Breast epithelium (tissue), 4 donors: ENCODE measurements at places on chromosomes 1 and 21.
A peak's percentile ranks its signal among the peaks of the same experiment; 100 is the strongest.

DNA sequence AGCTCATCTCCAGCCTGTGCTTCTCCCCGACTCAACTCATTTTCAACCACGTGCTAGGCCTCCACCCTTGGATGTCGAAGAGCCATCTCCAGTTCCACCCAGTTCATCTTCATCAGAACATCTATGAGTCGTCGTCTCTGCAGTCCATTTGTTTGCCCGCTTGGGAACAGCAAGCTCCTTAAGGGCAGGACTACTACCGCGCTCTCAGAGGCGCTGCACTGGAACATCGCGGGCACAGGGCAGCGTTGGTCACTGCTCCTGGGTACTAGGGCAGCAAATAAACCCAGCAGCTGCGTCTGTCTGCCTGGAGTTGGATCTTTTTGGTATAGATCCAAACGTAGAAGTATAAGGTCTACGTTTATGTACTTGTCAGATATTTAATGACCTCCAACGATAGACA, 478 bp upstream of the PRDM2 start:
- no peak for DNase-seq

GRCh38 chr1:17097147-17097546, 22.1 kb downstream of the PADI2 start:
- no peak for DNase-seq

DNA sequence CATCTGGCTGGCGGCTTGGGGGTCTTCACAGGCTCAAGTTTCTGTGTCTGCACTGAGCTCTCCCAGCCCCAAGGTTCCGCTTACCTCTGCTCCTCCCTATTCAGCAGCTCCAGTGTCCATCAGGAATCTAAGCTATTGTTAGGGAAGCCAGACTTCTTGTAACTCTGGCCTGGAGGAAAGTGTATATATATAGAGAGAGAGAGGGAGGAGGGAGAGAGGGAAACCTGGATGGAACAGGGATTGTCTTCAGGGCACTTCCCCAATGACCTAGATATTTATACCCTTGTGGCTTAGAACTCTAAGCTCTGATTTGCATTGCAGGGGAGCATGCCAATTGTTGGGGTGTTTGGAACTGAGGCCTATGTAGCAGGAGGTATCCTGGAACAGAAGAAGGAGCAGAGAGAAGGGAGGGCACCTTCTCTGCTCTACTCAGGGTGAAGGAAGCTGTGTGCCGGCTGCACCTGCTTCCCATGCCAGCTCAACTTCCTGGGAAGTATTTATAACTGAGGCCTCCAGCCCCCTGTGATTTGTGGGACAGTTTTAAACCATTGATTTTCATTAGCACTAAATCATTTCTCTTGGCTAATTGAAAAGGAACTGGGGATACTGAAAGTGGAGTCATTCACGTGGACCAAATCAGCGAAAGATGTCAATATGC, 70.9 kb downstream of the NAV1 start:
- DNase-seq, result no peak

GRCh38 chr1:189205863-189206262, 1271.8 kb downstream of the BRINP3 start:
- no peak for DNase-seq

DNA sequence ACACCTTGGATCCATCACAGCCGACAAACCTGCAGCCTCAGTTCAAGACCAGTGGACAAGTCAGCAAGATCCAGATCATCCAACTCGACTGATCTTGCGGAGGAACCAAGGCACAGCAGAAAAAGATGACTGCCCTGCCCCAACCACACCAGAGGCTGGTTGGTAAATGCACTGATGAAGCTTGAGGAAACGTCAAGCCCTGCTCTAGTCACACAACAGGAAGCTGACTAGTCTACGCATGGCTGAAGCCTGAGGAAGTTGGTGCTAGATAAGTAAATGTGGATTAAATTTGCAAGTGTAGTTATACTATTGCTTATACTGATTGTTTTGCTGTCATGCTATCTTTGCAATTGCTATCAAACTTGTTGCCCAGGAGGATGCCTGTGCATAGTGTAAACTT, 89.0 kb downstream of the LIPI start:
- DNase-seq, result no peak

DNA sequence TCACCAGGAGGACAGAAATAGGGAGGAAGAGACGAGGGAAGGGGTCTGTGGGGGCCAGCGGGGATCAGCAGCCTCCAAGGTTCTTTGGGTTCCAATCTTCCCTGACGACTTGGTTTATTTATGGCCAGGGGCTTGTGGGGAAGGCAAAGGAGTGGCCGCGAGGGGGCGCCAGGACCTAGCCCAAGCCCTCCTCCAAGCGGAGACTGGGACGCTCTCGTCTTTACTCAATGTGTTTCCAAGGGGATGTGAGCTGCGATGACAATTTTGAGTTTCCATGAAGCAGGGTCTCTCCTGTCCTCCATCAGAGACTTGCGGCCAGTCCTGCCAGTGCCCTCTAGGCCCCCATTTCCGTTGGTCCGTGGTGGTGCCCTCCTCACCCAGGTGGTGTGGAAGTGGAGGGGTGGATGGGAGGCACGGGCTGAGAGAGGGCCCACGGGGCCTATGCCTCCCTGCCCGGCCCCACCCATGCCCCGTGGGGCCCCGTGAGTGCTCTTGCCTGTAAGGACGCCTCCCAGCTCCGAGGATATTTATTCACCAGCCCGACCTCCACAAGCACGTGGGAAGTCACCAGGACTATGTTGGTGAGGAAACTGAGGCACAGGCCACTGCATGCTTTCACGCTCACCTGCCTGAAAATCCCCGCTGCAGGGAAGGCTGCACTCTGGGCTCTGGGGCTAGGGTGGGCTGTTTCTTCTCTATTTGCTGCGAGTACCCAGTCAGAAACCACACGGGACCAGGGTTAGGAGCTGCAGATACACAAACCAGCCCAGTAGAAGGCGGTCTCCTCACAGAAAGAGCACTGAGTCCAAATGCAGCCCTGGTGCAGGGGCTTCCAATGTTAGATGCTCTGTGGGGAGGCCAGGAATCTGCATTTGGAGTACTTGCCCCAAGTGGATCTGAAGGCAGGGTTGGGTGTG, 26.5 kb downstream of the DMRTB1 start:
- DNase-seq, result peak; percentile 38

DNA sequence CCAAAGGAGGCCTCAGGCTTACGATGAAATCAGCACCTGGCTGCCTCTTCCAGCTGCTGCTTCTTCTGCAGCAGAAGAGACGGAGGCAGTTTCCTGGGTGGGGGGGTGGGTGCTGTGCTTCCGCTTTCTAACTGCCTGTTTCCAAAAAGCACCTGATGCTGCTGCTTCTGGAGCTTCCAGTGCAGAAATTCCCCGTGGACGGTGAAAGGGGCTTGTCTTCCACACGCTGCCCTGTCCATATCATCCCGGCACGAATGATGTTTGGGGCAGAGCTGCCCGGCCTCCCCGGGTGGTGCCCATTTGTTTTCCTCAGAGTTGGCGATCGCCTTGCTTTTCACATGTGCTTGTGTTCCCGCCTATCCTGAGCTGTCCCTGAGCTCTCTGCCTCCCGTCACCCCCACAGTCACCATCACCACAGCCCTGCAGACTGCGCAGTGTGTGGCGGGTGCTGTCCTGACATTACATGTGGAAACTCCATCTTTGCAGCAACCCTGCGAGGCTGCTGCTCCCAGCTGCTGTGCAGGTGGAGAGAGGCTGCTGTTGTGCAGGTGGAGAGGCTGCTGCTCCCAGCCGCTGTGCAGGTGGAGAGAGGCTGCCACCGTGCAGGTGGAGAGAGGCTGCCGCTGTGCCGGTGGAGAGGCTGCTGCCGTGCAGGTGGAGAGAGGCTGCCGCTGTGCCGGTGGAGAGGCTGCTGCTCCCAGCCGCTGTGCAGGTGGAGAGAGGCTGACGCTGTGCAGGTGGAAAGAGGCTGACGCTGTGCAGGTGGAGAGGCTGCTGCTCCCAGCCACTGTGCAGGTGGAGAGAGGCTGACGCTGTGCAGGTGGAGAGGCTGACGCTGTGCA, 1.8 kb downstream of the TTLL10 start:
- no peak for DNase-seq

DNA sequence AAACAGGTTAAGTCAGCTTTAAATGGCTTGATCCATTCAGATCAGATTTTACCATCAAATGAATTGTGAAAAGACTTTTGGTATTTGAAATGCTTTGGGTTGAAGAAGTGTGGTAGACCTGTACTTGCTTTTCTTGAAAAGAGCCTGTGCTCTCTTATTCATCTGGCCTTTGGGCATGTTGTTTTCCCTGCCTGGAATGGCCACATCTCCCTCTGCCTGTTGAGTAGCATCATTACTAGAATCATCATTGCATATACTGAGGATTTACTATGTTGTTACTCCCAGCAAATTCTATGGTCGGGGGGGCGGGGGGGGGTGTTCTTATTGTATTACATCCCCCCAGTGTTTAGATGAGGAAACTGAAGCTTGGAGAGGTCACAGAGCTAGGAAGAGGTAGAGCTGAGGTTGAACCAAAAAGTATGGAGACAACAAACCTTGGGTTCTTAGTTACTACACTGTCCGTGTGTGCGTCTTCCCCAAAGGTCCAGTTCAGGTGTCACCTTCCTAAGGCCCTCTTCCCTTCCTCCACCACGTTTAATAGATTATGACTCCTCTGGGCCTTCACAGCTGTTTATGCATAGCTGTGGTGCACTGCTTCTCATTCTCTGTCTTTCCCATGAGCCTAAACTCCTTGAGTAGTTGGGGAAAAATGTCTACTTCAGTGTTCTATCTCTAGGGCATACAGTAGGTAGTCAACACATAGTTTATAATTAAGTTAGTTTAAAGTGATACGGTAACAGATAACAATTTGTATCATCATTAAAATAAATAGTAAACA, 246.4 kb upstream of the HOOK1 start:
- no peak for DNase-seq

DNA sequence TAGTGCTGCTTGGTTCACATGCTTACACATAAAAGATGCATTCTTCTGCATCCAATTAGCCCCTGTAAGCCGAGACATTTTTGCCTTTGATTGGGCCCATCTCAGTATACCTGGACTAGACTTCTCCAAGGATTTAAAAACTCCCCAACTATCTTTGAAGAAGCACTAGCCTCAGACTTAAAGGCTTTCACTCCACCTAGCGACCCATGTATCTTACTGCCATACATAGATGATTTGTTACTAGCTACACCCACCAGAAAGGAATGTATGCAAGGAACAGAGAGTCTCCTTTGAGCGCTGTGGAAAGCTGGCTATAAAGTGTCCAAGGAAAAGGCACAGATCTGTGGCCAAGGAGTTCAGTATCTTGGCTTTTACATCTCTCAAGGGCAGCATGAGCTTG, 91.7 kb downstream of the LIPI start:
- no peak for DNase-seq

DNA sequence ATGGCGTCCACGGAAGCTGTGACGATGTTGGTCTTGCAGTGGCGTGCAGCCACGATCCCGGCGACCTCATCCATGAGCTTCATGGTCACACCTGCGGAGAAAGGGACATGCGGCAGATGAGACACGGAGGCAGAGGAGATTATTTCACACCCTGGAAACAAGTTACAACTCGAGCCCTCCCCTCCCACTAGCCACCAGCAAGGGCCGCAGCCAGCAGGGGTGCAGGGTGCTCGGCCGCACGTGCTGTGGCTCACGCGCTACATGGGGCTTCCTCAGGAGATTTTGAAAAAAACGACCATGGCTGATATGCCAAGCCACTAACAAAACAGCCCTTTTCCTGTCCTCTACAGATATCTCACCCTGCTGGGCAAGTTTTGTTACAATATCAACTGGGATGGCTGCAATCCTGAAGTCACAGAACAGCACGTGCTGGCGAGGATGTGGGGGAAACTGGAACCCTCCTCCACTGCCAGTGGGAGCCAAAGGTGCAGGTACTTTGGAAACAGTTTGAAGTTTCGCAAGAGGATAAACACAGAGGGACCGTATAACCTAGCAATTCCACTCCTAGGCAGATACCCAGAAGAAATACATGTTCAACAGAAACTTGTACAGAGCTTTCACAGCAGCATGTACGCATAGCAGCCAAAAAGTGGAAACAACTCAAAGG, 34.1 kb upstream of the GPR153 start:
- no peak for DNase-seq

DNA sequence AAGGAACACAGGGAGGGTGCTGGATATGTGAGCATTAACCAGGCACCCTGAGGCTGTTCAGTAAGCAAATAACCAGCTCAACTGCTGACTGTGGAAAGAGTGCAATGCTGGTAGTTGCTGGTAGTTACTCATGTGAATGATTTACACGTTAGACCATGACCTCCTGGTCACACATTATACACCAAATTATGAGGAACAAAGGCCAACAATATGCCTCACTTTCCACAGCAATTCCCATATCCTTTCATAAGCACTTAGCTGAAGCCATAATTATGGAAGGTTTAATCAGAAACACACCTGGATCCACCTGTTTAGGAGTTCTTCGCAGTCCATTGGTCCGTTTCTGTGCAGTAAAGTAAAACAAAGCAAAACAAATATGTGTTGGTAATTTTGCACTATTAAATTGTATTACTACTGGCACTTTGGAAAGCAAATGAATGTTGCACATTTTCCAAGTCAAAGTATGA, 281.8 kb downstream of the VAV3 start:
- DNase-seq, result no peak

DNA sequence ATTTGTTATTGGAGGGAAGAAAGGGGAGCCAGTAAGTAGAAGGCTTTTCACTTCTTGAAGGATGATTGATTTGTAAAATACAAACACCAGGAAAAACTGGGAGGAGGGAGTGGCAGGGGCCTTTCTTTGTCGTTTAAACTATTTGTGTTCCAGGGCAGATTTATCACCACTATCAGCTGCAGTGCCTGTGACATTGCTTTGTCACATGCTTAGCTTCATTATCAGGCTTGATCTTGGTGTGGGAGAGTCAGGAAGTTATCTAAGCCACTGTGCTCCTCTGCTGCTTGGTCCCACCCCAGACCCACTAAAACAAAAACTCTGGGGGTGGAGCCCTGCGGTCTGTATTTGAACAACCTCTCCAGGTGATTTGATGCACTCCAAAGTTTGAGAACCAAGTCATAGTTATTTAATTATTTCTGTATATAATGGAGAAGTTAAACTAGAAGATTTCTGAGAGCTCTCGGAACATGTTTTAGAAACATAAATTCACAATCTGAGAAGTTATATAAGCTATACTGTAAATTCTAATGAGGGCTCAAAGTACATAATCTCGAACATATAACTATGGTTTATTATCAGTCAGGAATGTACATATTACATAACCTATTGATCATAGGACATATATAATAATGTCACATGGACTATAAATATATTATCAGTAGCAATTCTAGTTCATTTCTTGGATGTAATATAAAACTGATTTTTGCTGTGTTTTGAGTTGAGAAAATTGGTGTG, 87.9 kb downstream of the CDC14A start:
- no peak for DNase-seq

DNA sequence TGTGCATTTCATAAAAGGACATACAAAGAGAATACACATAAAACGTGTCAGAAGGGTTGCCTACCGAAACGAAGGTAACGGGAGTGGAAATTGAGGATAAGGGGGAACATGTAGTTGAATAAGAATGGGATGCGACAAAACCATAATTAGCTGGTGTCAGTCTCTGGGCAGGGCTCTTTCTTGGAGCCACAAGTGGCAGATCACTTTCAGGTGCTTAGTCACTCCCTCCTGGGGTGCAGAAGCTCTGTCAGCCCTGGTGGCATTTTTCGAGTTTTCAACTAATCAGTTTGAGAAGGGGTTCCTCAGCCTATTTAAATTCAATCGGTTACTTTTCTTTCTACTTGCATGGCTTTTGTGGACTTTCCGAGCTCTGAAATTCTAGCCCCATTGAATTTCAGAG, 133.9 kb upstream of the IGSF21 start:
- no peak for DNase-seq
